ENCODE measurements at places on chromosomes 11 and 22.
A peak's percentile ranks its signal among the peaks of the same experiment; 100 is the strongest.

- DNase-seq, result no peak
Observed at GRCh38 chr11:61347916-61348461, 13.7 kb downstream of the CYB561A3 start.

GRCh38 chr22:47558828-47559700 is 796.6 kb downstream of the TBC1D22A start:
- no peak for DNase-seq

GRCh38 chr11:10436224-10436623 is 18.8 kb upstream of the AMPD3 start:
- no peak for DNase-seq

DNA sequence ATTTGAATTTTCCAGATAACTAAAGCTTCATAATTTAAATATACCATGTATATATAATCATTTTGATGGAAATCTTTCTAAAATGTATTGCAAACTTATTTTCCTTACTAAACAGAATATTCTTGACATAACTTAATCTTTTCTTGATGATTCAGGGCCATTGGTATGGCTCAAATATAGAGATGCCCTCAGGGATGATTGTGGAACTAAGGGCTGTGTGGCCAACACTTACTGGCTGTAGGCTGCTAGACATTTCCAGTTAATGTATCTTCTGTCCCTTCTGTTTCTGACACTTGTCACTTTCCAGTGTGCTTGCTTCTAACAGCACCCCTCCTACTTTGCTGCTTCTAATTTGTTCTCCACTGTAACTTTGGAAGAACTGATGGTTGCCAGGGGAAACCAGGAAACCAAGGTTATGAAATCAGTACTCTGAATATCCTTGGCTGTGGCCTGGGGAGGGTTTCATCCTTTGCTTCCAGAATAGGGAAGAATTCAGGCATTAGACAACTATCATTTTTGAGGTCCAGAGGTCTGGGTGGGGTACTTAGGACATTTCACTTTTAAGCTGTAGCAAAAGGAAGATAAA is 697.2 kb downstream of the ETS1 start:
- DNase-seq, result no peak

DNA sequence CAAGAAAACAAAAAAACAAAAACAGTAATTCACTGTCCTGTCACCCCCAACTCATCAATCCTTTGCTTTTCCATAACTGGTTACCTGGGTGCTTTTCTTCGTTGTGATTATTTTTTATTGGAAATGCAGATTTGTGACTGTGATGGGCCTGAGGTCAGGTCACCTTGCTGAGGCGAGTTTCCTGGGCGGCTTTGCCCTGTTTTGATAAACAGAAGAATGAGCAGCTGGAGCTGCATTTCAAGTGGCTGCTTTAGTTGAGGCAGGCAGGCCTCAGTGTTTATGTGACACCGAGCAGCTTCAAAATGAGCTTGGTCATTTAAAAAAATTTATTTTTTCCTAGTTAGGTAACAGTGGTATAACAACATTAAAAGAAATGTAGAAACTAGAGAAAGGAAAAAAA is 22.2 kb downstream of the PTPRJ start:
- DNase-seq, result peak; percentile 64

GRCh38 chr22:36160499-36160942 is at the start of gene APOL3:
Gene APOL3, minus strand, starts transcription at chr22:36160755. Its CDS starts 11,700 bp downstream, at chr22:36149055.
- DNase-seq, result no peak

DNA sequence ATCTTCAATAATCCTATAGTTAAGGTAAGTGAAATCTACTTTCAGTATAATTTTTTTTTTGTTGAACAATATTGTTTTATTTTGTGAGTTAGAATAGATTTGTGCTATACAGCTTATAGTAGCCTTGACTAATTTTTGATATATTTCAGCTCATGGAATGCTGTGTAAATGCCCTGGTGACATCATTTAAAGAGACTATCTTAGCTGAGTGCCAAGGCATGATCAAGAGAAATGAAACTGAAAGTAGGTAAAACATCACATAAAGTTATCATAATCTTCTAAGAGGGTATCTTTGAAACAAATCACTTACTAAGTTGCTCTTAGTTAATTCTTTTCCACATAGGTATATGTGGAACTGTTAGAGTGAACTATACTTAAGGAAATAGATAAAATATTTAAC is 51.4 kb upstream of the ACAT1 start:
- DNase-seq, result no peak

DNA sequence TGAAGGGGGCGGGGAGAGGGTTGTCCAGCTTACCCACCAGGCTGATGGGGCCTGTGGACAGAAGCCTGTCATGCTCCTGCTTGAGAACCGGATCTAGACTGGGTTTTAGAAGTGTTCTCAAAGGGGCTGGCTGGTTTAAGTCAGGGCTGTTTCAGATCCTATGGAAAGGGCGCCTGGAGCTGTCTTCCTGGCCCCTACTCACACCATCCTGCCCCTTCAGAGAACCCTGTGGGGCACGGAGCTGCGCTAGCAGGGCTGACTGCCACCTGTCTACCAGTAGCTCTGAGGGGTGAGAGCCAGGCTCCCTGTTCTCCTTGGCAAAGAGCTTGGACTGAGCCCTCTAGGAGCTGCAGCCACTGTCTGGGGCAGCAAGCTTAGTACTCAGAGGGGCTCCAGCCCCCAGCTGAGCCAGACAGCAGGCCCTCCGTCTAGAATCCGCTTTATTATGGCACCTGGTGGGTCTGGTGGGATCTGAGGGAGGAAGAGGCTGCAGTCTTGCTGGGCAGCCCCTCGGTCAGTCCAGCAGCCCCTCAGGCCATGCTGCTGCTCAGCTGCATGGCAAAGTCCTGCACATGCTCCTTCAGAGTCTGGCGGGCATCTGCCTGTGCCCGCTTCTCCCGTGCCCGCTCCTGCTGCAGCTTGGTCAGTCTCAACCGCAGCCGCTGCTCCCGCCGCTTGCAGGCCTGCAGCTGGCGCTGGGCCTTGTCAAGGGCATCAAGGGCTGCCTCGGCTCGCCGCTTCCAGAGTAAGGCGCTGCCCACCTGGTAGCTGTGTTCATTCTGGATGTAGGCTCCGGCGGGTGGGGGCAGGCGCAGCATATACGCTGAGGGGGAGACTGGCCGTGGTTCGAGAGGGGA is 2.3 kb downstream of the THAP7 start:
- DNase-seq, result no peak

- peak; percentile 94 for DNase-seq
Observed at GRCh38 chr22:28772633-28773460, at the start of gene CCDC117. Gene CCDC117, plus strand, starts transcription at chr22:28772695. Its CDS starts 155 bp downstream, at chr22:28772850.

- no peak for DNase-seq
Observed at GRCh38 chr11:93689240-93689639, 27.8 kb downstream of the CEP295 start.

DNA sequence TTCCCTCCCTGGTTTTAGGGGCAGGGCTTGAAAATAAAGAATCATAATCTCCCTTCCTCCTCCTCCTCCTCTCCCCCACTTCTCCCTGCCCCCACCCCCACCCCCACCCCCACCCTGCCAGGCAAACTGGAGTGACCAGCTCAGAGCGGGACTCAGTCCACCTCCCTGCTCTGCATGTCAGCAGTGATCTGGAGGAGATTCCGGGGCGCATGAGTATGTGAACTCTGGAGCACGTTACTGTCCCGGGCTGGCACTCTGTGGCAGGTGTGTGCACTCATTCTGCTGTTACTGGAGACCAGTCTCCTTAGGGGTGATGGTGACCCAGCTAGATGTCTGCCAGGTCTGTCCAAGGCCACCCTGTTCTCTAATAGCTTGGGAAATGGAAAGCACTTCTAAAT is 33.9 kb downstream of the MARK2 start:
- DNase-seq, result no peak

- no peak for DNase-seq
Observed at GRCh38 chr11:41301023-41301422, 158.4 kb downstream of the LRRC4C start.

GRCh38 chr11:129458278-129458677 is 82.6 kb downstream of the BARX2 start:
- DNase-seq, result no peak

- DNase-seq, result no peak
Observed at GRCh38 chr22:20586403-20586745, 79.0 kb downstream of the MED15 start.

GRCh38 chr22:28589102-28589750 is 90.4 kb downstream of the TTC28 start:
- DNase-seq, result no peak

DNA sequence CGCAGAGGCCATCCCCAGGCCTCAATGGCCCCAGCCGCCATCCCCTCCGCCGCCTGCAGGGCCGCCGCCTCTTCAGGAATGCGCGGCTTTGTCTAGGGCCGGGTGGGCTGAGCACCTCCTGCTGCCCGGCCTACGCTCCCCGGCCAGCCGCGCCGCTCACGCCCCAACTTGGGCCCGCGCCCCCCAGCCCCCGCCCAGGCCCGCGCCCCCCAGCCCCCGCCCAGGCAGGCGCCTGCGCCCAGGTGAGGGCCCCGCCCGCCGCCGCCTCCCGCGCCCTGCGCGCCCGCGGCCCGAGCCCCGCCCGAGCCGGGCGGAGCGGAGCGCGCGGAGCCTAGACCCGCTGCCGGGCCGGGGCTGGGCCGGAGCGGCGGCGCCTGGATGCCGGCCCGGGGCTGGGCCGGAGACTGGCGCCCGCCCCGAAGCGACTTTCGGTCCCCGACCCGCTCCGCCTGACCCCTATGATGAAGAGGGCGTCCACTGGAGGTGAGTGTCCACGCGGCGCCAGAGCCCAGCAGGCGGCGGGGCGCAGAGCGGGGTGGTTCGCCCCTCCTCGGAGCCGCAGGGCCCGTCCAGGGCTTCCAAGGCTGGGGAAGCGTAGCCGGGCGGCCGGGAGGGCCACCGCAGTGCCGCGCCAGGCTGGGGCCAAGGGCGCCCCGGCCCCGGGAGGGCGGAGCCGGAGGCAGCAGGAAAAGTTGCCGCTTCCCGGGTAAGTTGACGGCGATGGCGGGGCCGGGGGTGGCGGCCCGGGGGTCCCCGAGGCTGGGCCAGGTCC is 34.3 kb upstream of the PRODH start:
- peak; percentile 60 for DNase-seq

DNA sequence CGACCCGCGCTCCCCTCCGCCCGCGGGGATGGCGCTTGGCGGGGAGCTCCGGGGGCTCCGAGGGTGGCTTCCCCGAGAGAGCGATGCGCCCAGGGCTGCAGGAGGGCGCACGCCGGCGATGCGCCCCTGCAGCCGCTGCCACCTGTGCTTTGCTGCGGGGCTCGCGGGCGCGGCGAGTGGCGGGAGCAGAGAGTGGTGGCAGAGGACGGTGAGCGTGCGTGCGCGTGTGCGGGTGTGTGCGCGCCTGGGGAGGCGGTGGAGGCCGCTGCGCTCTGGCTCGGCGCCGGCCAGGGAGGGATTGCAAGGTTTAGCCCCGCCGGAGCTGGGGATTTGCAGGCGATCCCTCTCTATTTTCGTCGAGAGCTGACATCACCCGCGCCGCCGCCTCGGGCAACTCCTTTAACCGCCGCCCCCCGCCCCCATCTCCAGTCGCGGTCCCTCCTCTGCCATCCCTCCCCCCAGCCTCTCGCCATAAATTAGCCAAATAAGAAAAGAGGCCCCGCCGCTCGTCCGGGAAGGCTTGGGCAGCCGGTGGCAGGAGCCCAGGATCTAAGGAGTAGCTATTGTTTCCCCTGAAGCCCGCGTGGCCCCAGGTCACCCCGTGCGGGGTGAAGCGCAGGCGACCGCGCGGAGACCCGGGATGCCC is at the start of gene SLC1A2:
SLC1A2 (minus strand) TSS at position 375 of the 646 bp plus-strand sequence. CDS start 592 bp downstream, outside the sequence.
- peak; percentile 85 for DNase-seq

GRCh38 chr11:79100093-79100910 is 340.5 kb downstream of the TENM4 start:
- DNase-seq, result peak; percentile 69

DNA sequence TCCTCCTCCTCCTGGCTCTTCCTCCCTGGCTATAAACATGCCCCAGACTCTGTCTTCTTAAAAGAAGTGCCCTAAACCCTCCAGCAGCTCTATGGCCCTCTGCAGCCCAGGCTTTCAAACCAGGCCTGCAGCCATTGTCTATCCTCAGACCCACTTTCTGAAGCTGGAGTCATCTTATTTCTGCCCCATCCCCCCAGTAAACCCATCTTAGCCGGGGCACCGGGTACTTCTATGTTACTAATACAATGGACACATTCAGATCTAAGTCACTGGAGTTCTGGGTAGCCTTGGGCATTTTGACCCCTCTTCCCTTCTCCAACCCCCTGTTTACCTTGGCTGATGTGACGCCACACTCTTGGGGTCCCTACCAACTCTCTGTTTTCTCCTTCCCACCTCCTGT is 29.7 kb upstream of the CACNG2 start:
- no peak for DNase-seq

DNA sequence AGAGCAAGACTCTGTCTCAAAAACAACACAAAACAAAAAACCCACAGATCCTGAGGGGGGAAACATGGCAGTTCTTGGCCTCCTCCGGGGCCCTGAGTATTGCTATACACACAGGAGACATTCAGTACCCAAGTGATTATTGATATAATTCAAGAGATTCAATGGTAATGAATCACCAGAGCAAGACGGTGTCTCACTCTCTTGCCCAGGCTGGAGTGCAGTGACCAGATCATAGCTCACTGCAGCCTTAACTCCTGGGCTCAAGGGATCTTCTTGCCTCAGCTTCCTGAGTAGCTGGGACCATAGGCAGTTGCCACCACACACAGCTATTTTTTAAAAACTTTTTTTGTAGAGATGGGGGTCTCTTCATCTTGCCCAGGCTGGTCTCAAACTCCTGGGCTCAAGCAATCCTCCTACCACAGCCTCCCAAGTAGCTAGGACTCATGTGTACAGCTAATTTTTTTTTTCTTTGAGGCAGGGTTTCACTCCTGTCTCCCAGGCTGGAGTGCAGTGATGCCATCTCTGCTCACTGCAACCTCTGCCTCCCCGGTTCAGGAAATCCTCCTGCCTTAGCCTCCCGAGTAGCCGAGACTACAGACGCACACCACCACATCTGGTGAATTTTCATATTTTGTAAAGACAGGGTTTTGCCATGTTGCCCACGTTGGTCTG is 21.8 kb upstream of the PIK3C2A start:
- DNase-seq, result no peak

- no peak for DNase-seq
Observed at GRCh38 chr11:123549926-123550917, 104.2 kb downstream of the SCN3B start.

DNA sequence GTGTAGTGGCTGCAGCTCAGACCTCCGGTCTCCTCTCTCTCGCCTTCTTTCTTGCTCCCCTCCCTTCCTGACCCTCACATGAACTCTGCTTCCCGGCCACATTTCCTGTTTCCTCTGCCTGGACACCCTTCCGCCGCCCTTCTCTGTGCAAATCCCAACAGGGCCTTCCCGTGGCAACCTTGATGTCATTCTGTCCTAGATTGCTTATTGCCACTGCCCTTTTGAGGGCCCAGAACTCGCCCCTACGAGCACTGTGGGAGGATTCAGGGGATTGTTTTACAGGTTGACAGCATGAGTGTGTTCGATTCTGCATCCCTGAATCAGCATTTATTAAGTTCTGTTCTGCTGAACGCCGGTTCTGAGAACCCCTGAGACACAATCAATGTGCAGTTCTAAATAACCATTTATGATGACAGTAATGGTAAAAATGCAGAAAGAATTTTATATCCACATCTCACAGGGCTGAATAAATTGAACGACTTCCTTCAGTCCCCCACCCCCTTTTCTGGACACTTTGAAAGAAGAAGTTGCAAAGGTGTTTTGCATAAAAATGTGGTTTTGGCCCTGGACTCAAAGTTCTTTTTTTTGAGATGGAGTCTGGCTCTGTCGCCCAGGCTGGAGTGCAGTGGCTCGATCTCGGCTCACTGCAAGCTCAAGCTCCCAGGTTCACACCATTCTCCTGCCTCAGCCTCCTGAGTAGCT is 6.4 kb downstream of the BATF2 start:
- no peak for DNase-seq

- no peak for DNase-seq
Observed at GRCh38 chr22:43867839-43868635, 5.7 kb upstream of the SULT4A1 start.

GRCh38 chr11:27241311-27242122 is 121.5 kb downstream of the CCDC34 start:
- no peak for DNase-seq

- DNase-seq, result no peak
Observed at GRCh38 chr11:9203691-9204311, 61.3 kb downstream of the DENND5A start.
